ENCODE measurements at places on chromosomes 3 and 15.

DNA sequence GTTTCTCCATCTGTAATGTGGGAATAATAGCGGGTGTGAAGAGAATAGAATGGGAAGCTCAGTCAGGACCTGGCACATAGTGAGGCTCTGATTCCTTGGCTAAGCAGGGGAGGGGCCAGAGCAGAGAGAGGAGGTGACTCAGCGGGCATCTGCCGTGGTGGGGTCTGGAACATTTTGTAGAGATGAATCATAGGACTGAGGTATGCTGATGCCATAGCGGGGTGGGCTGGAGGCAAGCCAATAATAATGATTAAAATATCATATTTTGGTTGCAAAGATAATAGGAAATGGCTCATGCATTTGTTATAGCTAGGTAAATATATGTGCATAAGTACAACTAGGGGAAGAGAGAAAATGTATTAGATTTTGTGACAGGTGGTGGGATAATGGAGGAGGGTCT is 11.2 kb downstream of the TGM4 start:
- peak; percentile 6 for DNase-seq

DNA sequence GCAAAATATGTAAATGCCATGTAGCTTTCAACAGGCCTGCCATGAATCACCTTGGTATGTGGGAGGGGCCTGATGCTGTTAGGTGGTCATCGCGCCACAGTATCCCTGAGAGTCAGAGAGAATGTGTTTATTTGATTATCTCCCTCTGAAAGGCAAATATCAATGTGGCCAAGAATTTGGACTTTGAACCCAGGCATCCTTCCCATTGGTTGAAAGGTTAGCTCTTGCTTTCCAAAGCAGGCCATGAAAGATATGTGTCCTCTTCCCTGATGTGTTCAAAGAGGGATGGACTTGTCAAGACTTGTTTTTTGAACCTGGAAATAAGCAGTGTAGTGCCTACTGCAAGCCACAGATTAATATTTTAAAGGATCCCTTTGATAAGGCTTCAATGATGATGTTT is 36.7 kb downstream of the SRP14 start:
- DNase-seq: no peak

- no peak for DNase-seq
Measured at GRCh38 chr3:138781012-138781470, 53.7 kb downstream of the PIK3CB start.

DNA sequence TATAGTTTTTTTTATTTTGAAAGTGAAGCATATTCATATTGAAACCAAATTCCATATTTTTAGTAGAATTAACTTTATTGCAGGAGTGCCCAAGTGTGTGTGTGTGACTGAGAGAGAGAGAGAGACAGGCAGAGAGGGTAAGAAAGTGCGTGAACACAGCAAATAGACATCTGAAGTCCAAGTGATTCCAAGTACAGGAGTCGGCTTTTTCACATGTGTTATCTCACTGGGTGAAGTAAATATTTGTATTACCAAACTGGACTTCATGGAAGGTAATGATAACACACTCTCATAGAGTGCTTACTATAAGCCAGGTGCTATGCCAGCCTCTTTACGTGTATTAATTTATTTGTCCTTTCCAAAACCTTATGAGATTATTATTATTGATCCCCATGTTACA is 12.0 kb downstream of the PARP14 start:
- DNase-seq: no peak

DNA sequence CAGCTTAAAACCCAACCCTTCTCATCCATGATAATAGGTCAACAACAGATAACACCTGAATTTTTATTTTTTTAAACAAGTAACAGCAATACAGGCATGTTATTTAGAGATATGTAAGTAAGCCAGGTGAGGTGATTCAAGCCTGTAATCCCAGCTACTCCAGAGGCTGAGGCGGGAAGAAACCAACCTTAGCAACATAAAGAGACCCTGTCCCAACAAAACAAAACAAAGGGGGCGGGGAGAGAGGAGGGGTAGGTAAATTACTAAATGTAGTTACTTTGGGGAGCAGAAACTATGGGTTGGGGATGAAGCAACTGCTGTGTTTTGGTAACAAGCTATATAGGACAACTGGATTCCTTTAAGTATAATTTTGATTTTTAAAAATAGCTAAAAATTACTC is 47.0 kb downstream of the GNB4 start:
- no peak for DNase-seq

DNA sequence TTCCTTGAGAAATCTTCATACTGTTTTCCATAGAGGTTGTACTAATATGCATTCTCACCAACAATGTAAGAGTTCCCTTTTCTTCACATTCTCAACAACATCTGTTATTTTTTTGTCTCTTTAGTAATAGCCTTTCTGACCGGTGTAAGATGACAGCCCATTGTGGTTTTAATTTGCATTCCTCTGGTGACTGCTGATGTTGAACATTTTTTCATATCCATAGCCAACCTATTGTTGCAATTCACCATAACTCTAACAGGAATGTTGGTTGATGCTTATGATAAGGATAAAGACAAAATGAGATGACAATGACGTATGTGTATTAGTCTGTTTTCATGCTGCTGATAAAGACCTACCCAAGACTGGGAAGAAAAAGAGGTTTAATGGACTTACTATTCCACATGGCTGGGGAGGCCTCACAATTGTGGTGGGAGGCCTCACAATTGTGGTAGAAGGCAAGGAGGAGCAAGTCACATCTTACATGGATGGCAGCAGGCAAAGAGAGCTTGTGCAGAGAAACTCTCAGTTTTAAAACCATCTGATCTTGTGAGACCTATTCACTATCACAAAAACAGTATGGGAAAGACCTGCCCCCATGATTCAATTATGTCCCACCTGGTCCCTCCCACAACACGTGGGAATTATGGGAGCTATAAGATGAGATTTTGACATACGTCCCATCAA is 37.6 kb upstream of the RHCG start:
- no peak for DNase-seq

DNA sequence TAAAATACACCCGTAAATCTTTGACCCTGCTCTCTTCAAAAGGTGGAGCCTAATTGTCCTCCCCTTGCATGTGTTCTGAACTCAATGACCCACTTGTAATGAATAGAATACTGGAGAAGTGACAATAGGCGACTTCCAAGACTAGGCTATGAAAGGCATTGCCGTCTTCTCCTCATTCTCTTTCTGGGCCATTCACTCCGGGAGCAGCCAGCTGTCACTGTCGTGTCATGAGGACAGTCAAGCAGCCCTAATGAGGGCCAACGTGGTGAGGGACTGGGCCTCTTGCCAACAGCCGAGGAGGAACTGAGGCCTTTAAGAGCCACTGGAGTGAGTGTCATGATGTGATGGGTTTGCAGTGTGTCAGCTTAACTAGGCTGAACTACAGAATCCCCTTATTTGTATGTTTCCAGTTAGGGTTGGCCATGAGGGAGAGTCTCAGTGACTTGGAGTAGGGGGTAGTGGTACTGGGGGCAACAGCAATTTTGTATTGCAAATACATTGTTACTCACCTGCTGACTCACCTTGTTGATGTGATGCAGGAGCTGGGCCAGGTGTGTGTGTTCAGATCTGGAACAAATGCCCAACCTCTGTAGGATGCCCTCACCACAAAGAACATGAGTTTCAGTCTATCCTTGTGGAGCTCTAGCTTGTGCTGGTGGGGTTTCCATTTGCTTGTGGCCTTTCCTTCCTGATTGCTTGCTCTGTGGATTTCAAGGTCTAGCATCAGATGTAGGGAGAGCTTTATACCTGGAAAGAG is 188.5 kb upstream of the PROK2 start:
- DNase-seq: no peak

DNA sequence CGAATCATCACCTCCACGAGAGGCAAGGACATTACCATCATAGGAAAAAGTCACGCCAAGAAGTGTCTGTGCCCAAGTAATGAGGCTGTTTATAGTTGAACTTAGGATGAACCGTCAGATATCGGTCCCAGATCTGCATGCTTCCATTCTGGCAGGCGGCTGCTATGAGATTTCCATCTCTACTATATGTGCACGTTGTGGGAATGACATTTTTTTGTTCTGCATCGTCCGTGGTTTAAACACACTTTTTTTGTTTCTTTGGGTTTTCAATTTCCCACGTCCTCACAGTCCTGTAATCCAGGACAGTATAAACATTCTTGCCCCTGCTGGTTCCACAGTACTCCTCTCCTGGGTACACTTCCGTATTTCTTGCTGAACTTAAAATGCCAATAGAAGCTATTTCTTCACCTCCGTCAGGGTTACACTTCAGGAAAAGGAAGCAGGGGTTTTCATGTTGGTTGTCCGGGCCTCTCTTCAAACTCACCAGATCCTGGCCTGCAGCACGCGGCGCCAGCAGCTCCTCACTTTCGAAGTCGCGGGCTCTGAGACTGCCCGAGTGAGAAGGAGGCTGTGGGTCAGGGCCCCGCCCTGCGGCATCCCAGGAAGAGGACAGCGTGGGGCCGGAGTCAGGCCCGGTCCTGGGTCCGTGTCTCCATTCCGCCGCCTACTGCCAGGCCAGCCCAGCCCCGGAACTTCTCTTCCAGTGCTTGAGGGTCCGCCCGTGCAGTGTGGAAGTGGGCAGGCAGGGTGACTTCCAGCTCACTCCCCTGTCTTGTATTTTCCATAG is 9.8 kb upstream of the TM4SF4 start:
- no peak for DNase-seq

GRCh38 chr3:42032693-42033349 is 58.3 kb upstream of the TRAK1 start:
- peak; percentile 56 for DNase-seq

- DNase-seq: no peak
Measured at GRCh38 chr15:72685301-72685924, 569 bp downstream of the HIGD2B start.

DNA sequence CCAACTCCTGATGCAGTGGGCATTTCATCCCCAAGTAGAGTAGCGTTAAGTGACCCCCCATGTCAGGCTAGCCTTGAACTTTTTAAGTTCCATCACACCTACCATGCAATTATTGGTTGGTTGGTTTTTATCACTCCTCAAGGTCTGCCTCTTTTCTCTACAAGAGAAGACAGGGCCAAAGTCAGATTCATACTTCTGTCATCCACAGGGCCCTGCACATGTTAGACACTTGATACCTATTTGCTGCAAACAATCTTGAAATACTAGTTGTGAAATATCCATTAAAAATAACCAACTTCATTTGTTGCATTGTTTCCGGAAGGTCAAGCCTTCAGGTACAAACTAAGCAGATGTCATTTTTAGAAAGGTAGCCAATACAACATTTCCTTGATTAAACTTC is 1.2 kb downstream of the CMSS1 start:
- no peak for DNase-seq

- DNase-seq: peak; percentile 13
Measured at GRCh38 chr3:191721390-191721861, 260.5 kb downstream of the PYDC2 start.

DNA sequence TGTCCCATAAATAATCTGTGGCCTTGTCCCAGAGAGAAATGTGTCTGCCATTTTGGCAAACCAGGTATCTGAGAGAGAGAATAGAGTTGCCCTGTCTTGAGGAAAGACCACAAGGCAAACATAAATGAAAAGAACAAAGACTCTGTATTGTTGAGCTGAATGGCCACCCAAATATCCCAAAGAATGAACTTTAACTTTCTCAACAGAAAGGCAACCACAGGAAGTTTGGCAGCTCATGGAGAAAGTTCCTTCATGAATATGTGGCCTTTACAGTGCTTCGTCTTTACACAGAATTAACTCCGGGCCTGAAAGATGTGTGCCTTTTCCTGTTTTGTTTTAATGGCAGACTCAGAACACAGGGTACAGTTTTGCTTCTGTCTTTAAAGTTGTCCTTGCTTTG is 41.4 kb upstream of the THBS1 start:
- DNase-seq: no peak

GRCh38 chr15:71687902-71688508 is 122.3 kb upstream of the NR2E3 start:
- DNase-seq: no peak

- no peak for DNase-seq
Measured at GRCh38 chr15:64619880-64620839, 155.2 kb downstream of the RBPMS2 start.

- no peak for DNase-seq
Measured at GRCh38 chr15:28098766-28099554, at the start of gene OCA2. Gene OCA2, minus strand, starts transcription at chr15:28099315. Its CDS starts 17,441 bp downstream, at chr15:28081874.

DNA sequence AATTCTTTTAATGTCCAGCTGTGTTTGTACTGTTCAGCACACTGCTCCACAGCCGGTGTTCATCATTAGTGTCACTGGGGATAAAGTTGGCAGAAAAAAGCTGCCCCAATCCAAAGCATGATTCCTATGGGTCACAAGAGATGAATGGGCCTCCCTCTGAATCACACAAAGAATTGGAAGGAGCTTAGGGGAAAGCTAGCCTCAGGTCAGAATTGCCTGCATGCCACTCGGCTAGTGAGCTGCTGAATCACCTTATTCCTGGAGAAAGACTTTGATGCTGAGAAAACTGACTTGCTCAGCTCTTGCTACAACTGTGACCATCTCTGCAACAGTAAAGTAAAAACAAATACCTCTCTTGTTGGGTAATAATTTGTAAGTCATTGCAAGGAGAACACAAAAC is 3.5 kb downstream of the CCK start:
- no peak for DNase-seq

DNA sequence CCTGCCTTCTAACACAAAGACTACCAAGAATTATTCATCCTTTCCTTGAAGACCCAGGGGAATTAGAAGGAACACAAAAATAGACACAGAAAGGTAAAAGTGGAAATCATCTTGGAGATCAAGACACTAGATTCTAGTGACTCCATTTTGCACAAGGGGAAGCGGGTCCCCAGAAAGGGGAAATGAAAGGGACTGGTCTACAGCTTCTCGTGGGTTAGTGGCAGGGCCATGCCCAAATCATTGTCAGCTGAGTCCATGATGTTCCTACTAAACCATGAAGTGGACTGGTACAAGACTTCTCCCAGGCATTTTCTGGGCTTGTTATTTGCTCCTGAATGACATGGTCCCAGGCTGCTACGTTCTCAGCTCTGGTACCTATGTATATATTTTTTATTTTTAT is 230.7 kb upstream of the TPRG1 start:
- DNase-seq: no peak

GRCh38 chr3:138363322-138363721 is 14.9 kb downstream of the MRAS start:
- DNase-seq: no peak

GRCh38 chr3:107315141-107315540 is 62.1 kb upstream of the CCDC54 start:
- DNase-seq: no peak

- no peak for DNase-seq
Measured at GRCh38 chr15:75532413-75533250, 46.5 kb downstream of the PTPN9 start.

DNA sequence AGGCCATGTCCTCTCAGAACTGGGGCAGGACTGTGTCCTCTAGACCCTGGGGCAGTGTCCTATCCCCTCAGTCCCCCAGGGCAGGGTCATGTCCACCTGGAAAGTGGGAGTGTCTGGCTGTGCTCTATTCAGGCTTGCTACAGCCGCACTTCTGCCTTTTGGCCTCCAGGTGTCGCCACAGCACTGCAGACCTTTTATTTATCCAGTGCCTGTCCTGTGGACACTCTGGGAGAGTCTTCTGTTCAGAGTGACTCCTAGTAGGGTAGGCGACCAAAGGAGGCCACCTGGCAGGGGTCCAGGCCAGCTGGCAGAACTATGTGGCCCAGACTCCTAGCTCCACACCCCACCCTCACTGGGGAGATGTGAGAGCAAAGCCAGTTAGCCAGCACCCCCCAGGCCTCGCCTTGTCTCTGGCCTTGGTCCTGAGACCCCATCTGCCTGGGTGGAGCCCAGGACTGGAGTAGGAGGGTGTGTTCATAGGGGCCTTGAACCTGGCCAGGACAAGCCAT is 3.9 kb downstream of the TMIE start:
- peak; percentile 39 for DNase-seq

GRCh38 chr3:133886031-133886722 is 9.5 kb downstream of the RAB6B start:
- DNase-seq: no peak

- DNase-seq: no peak
Measured at GRCh38 chr3:73144828-73145227, 83.4 kb downstream of the EBLN2 start.
